ENCODE measurements at places on chromosomes 16 and 17.

GRCh38 chr16:58306327-58306726 lies 11.5 kb upstream of the PRSS54 start:
- peak; percentile 68 for DNase-seq

- DNase-seq: no peak
These were observed 27.7 kb upstream of the BCO1 start for GRCh38 chr16:81210807-81211206.

- DNase-seq: peak; percentile 84
These were observed 4.9 kb downstream of the MAP3K14 start for GRCh38 chr17:45311760-45312476.

DNA sequence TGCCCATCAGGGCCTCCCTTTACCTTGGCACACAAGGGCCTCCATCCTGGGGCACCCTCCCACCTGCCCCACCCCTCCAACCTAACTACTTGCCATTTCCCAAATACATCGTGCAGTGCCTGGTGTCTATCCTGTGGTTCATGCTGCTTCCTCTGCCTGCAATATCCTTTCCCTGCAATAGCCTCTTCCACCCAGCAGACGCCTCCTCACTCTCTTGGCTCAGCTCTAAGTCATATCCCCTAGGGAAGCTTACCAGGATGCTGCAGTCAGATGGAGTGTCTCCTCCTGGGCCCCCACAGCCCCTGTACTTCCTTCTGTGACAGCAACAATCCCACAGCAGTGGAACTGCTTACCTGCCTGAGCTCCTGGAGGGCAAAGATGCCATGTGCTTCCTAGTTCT lies 36.7 kb downstream of the CCDC182 start:
- no peak for DNase-seq

GRCh38 chr17:61700252-61700651 lies 109.2 kb upstream of the NACA2 start:
- no peak for DNase-seq

DNA sequence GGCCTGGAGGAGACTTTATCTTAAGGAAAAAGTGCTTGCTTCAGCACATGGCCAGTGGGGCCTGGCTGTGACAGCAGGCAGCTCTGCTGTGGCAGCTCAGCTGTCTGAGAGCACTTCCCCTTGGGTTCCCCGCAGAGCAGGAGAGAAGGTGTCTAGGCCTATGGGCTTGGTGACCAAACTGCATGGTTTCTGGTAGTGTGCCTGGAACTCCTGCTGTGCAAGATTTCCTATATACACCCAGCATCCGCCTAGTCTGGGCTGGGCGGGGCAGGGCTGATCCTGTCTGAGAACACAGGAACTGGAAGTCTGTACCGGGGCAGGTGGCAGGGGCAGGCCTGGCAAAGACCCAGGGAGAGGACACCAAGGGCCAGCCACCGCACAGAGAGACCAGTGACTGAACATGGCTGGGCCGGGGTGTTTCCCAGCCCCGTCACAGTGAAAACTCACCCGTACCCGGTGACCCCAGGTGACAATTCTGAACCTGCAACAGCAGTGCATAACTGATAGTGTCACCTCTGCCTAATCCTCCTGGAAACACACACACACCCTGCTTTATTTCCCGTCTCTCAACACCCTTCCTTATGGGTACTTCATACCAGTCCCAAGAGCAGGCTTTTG lies 39.3 kb downstream of the CHD9 start:
- no peak for DNase-seq

DNA sequence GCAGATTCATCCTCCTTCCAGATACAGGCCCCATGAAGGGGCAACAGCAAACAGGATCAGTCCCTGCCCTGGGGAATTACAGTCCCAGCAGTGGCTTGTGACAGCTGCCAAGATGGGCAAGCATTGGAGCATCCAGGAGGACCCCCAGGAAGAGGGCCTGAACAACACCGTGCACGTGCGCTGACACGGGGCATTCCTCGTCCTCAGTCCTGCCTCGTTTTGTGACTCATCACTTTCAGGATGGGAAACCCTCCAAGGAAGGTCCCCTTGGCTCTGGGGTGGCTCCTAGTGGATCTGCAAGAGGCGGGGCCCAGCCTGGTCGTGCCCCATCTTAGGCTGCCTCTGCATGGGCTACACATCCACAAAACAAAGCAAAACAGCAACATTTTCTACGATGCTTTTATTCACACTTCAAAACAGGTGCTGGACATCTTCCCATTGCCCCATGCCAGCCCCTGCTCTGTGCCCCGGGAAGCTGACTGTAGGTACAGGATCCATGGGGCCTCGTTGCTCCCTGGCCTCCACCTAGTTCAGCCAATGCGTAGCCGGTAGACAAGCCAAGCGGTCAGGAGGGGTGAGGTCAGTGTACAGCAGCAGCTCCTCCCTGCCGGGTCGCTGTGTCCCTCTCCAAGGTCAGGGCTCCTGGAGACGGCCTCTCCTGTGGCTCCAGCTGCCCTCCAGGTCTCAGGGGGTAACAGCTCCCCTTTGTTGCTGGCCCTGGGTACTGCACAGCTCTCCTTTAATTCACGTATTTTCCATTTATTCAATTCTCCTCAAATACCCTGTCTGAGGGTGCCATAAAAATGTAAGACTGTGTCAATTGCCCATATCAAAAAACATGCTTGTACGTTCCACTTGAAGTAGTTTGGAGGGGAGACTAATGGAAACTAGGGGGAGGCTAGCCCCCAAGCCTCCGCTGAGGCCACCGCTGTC lies 32.2 kb downstream of the ACTG1 start:
- DNase-seq: no peak

- DNase-seq: no peak
These were observed 5.5 kb upstream of the TMEM92 start for GRCh38 chr17:50268743-50269275.

- no peak for DNase-seq
These were observed 11.8 kb downstream of the C16orf74 start for GRCh38 chr16:85738923-85739715.

Measured in activated CD4-positive, alpha-beta T cell treated with anti-CD3 and anti-CD28 coated beads, Interleukin-2, amount 50 U/mL, for 48 hours (primary cell).